ENCODE measurements at places on chromosomes 1 and 21. TPM values are rescaled to one million over a fixed set of nuclear protein-coding genes. Genes with fewer than 3 reads are reported as not detected.

C1orf53 gene
- 1.3 TPM for total RNA-seq

TMOD4 gene
- total RNA-seq = 0.79 TPM

CLCA1 gene
- total RNA-seq = not detected

PLA2G2A gene
- total RNA-seq = not detected

SLAMF6 gene
- not detected for total RNA-seq

NUP210L gene
- total RNA-seq = not detected

SYPL2 gene
- 0.05 TPM for total RNA-seq

SLC22A15 gene
- total RNA-seq = not detected

CCT8 gene
- total RNA-seq = 246 TPM

CBS gene
- total RNA-seq = 9.8 TPM
